Lower leg skin (tissue), 4 donors: ENCODE measurements at places on chromosomes 12 and 14. TPM values are rescaled to one million over a fixed set of nuclear protein-coding genes. Genes with fewer than 3 reads are reported as not detected.

TNFAIP2 gene
- total RNA-seq = 16.1 TPM

MYF6 gene
- not detected for total RNA-seq

RPS6KL1 gene
- total RNA-seq = 3.7 TPM

FOXG1 gene
- not detected for total RNA-seq

AHNAK2 gene
- 737 TPM for total RNA-seq

ADGRD1 gene
- 11.6 TPM for total RNA-seq

PABPN1 gene
- total RNA-seq = 41.3 TPM

ARMH4 gene
- total RNA-seq = 1.8 TPM

BATF gene
- 4.0 TPM for total RNA-seq

DPPA3 gene
- not detected for total RNA-seq

ZFP36L1 gene
- 2,618 TPM for total RNA-seq

SLCO1B1 gene
- not detected for total RNA-seq

E2F7 gene
- total RNA-seq = 2.0 TPM

IRAK3 gene
- 9.4 TPM for total RNA-seq

FAM90A1 gene
- total RNA-seq = 0.10 TPM

PDE3A gene
- total RNA-seq = 3.0 TPM

NUAK1 gene
- 66.1 TPM for total RNA-seq

HOXC4 gene
- total RNA-seq = 2.5 TPM

SLC22A17 gene
- total RNA-seq = 17.2 TPM

SAMD15 gene
- total RNA-seq = not detected
